ENCODE measurements at places on chromosomes 1 and 21. TPM values are rescaled to one million over a fixed set of nuclear protein-coding genes. Genes with fewer than 3 reads are reported as not detected.

TUFT1 gene
- polyA plus RNA-seq = 24.1 TPM

GRCh38 chr1:224170748-224171478, 12.1 kb upstream of the DEGS1 start:
- DNase-seq = peak; percentile 31

LIN28A gene
- 0.03 TPM for polyA plus RNA-seq

CYP4B1 gene
- 2.3 TPM for polyA plus RNA-seq

- DNase-seq = no peak
These were observed 7.1 kb downstream of the AMIGO1 start for GRCh38 chr1:109502364-109502851.

GRCh38 chr1:85478366-85478765, 13.4 kb upstream of the DDAH1 start:
- no peak for DNase-seq

SDHC gene
- polyA plus RNA-seq = 194 TPM
